Sigmoid colon (tissue), 7 donors: ENCODE measurements at places on chromosomes 4 and X. TPM values are rescaled to one million over a fixed set of nuclear protein-coding genes. Genes with fewer than 3 reads are reported as not detected.

- DNase-seq: peak; percentile 68
These were observed 190.5 kb downstream of the RRAGB start for GRCh38 chrX:55907968-55908607.

DNA sequence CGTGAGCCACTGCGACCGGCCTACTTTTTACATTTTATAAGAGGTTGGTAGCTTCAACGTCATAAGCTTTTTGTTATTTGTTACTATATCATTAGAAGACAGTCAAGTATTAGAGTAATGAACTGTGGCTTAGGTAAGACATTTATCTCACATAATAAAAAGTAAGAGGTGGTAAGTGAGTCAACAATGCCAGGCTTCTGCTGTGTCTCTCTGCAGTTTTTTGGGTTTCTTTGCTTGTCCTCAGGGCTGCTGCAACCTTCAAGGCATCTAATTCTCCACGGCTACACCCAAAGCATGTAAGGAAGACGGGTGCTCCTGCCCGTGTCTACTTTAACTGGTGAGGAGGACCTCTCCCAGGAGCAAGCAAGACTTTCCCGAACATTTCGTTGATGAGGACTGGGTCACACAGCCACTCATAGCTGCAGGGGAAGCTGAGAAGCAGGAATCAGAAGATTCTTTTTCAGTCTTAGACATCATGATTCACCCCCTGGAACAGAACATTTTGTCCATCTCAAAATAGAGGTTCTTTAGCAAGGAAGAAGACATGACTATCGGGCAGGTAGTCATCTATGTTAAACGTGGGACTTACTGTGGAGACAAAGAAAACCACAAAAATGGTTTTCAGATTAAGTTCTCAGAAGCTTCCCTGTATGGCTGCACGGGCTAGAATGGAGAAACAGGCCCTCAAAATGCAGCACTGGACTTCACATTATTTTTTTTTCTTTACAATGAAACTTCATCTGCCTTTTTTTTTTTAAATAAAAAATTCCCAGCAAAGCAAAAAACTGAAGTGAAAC lies 13.0 kb upstream of the RHOH start:
- no peak for DNase-seq

- no peak for DNase-seq
These were observed 259.5 kb downstream of the ARHGAP24 start for GRCh38 chr4:85734424-85734831.

DNA sequence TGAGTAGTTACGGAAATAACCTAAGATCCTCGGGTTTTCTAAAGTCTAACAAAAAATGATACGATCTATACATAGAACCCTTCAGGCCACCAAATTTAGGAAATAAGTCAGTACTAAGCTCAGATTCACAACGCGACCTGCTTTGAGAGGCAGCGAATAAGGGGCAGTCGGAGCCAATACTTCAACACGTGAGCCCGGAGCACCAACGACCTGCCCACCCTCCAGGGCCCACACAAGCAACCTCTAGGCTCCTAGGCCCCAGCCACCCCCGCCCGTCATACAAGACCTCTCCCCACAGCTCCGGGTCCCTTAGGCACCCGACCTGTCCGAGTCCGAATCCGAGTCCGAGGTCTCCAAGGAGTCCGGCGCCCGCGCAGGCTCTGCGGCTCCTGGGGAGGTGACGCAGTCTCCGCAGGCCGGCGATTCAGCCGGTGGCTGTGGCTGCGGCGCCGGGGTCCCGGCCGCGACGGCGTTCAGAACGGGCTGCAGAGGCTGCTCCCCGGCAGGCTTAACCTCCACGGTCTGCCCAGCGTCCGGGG lies 580 bp downstream of the NAF1 start:
- DNase-seq: peak; percentile 79

DNA sequence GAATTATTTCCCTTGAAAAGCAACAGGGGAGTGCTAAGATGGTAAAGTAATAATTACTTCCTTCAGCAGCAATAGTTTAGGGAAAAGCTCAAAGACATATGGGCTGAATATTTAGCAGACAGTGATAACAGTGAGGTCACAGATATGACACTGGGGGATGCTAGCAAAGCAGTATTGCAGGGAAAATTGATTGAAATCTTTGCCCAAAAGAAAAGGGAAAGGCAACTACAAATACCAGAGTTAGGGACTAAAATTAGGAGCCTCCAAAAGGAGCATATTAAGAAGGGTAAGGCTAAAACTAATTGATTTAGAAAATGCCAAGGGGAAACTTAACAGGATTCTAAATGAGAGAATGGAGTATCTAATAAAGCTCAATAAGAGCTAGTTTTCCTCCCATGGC lies 1191.3 kb upstream of the TENM3 start:
- no peak for DNase-seq

Gene GPRASP2
- total RNA-seq: 8.0 TPM

Gene CYP2U1
- total RNA-seq: 16.1 TPM

- DNase-seq: no peak
These were observed 1081.8 kb upstream of the GRID2 start for GRCh38 chr4:91222014-91222413.

DNA sequence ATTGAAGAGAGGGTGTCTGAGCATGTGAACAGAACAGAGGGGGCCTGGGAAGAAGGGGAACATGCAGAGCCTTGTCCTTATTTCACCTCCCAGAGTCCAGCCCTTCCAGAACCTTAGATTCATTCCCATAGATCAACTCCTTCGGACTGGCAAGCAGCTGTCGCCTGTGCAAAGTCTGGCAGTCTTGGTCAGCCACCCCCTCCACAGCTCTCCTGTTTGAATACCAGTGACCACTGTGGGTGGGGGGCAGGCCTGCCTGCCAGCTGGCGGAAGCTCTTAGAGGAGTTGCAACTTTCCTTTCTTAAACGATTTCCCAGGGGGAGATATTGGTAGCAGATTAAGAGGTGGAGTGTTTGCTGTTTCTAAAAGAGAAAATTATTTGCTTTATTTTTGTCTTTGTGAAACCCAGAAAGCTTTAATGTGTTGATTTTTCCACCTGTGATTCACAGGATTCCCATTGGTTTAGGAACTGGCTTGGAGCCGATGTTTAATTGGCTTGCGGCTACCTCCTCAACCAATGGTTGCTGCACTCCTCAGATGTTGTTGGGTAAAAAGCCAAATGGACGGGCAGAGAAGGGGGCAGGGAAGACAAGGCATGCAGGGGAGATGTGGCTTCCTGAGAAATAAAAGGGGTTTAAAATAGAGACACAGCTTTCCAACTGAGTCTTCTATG lies 62.2 kb upstream of the PRPS1 start:
- no peak for DNase-seq

DNA sequence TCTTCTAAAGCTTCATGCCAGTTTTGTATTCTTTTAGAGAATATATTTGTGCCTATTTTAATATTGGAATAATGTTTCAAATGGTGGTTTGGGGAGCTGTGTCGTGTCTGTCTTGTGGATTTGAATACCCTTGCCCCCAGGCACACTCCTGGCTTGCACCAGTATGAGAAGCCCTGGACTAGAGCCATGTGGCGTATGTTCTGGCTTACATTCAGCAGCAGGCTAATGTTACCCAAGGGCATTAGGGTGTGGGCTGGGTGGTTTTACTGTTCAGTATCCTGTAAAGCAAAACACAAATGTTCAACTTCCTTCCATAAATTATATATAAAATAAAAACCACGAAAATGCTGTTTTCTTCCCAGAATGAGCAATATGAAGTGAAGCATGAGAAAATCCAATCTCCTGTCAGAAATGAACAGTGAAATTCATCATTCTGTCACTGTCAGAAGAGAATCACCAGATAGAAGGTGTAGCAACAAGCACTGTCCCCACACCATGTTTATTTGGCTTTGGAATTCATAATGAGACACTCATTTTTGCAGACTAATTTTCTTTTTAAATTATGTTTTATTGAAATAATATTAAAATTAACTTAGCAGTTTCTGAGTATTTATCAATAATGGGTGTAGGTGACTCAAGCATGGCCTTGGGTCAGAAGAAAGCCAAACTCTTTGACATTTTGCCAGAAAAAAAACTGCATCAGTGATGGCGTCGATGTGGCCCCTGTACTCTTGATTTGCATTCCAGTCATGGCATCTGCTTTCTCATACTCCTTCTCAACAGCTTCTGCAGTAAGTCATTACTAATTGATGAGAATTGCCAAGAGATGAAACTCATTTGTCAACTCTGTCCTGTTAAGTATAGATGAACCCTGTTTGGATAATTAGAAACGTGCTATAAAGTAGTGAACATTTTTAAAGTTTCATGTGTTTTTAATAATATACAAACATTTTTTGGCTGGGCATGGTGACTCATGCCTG lies 43.8 kb downstream of the WWC2 start:
- DNase-seq: peak; percentile 81

Gene PARM1
- total RNA-seq: 41.7 TPM

Gene IGSF1
- 0.81 TPM for total RNA-seq

Gene AWAT1
- not detected for total RNA-seq

GRCh38 chrX:64184396-64184795 lies 21.1 kb downstream of the AMER1 start:
- no peak for DNase-seq

- DNase-seq: peak; percentile 67
These were observed 28.6 kb downstream of the RGS12 start for GRCh38 chr4:3321295-3321889.

Gene ITIH6
- not detected for total RNA-seq

GRCh38 chr4:183434666-183435190 lies 9.7 kb upstream of the CDKN2AIP start:
- no peak for DNase-seq

- no peak for DNase-seq
These were observed 1.4 kb downstream of the ZNF185 start for GRCh38 chrX:152899111-152899873.

DNA sequence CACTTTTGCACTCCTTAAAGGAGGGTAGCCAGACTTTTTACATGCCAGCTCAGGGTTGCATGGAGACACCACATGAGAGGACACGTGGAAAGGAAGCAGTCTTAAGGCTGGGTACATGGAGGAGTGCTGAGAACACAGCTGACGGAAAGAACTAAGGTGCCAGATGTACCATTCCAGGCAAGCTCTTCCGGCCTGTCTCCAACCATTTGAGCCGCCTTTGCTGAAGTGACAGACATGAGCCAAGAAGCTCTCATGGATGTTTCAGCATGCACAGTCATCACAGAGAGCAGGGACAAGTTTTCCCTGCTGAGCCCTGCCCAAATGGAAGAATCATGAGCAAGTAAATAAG lies 83.4 kb upstream of the BMP2K start:
- DNase-seq: no peak

Gene BCORL1
- 5.8 TPM for total RNA-seq
